Hippocampal formation (tissue), 2 donors: ENCODE measurements at places on chromosomes 2 and 18.

DNA sequence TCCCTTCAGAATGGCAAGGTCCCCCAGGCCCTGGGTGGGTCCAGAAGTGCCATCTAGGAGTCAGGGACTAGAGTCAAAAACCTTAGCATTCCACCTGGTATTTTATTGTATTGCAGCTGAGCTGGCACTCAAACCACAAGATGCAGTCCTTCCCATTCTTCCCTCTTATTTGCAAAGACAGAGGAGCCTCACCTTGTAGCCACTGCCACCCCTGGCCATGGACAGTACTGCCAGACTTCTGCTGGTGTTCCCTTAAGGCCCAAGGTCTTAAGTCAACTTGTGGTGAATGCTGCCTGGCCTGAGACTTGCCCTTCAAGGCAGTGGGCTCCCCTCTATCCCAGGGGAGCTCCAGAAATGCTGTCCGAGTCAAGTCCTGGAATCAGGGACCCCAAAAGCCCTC is 6.9 kb downstream of the UGT1A10 start:
- DNase-seq: no peak

DNA sequence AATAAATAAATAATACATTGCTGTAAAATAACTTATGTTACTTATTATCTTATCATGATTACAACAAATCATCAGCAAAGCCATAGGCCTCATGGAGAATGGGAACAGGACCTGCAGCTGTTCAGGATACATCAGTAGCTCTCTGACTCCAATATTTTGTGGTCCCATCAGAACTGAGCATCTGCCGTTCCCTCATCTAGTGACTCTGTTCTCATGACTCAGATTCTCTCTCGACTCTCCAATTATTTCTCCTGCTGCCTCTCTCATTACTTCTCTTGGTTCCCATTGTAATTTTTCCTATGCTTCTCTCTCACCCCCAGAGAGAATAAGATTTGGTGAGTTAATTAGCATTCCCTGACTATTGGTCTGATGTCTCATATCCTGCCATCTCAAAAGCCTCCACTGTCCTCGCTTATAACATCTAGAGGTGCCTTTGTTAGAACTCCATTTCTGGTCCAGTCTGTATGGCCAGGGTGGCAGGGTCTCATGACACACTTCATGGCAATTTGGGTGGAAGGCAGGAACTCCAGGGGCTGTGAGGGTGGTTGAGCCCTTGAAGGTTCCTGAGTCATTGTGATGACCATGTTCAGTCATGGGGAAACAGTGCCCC is 78.0 kb upstream of the TANC1 start:
- no peak for DNase-seq

DNA sequence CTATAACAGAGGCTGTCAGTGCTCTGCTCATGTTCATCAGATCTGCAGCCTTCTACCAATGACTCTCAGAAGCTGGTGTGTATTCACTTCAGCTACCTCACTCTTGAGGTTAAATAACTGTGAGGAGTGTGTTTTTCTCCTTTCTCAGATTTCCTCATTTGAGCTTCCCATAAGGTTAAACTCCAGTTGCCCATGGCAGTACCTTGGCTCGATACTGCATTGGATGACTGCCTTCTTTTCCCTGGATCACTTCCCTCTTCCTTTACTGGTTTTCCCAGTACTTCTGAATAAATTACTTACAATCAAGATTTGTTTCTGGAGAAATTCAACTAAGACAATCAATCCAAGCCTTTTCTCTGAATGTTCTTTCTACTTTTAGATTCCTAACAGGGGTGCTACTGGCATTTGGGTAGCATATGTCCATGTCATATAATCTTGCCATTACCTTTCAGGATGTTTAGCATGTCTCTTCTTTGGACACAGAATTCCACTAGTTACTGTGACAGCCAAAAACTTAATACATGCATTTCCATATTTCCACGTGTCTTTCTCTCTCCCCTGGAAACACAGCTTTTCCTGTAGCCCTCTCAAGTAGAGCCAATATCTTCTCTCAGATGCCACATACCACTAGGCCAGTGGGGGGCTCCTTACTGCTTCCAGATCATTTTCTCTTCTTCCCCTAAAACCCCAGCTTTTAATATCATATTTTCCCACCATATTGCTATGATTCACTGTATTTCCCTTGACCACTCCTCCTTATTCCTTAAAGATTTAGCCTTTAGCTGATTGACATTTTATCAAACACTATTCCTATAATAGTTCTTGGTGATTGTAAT is 15.0 kb upstream of the SPOPL start:
- no peak for DNase-seq

- DNase-seq: no peak
Measured at GRCh38 chr2:109694190-109694589, 80.0 kb downstream of the SOWAHC start.

- DNase-seq: no peak
Measured at GRCh38 chr2:232562515-232563151, 12.1 kb downstream of the EIF4E2 start.

- no peak for DNase-seq
Measured at GRCh38 chr2:238125127-238125885, 13.2 kb upstream of the KLHL30 start.

- no peak for DNase-seq
Measured at GRCh38 chr18:50716902-50717301, 102.9 kb downstream of the MRO start.

GRCh38 chr2:149872638-149873150 is 285.1 kb upstream of the MMADHC start:
- no peak for DNase-seq
